ENCODE measurements at places on chromosomes 3 and 15. TPM values are rescaled to one million over a fixed set of nuclear protein-coding genes. Genes with fewer than 3 reads are reported as not detected.

The AHSG gene
- not detected for total RNA-seq

The CHAC1 gene
- total RNA-seq: 124 TPM

DNA sequence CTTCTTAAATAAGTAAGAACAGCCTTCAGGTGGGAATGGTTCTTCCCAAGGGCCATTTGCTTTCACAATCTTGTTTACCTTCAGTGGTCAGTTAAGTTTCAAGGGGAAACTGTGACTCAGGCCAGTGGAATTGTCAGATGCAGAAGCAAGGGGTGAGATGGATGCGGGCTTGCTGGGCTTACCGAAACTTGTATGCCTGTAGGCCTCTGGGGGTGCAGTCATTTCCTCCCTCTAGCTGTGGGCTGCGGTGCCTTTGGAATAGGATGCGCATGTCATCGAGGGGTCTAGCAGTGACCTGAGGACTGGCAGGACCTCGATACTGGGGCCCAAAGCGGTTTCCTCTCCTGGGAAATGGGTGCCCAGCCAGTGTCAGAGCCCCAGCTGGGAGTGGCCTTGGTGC is 121.6 kb downstream of the EEFSEC start:
- DNase-seq: no peak

- no peak for DNase-seq
These were observed 70.2 kb upstream of the ST8SIA2 start for GRCh38 chr15:92323525-92323924.

The ERC2 gene
- 12.2 TPM for total RNA-seq

The TNFAIP8L3 gene
- total RNA-seq: 0.54 TPM

The CORO2B gene
- 2.8 TPM for total RNA-seq

The ZPLD1 gene
- total RNA-seq: not detected

- peak; percentile 85 for DNase-seq
These were observed 755.1 kb downstream of the ROBO2 start for GRCh38 chr3:77795013-77795412.

The SLC12A1 gene
- total RNA-seq: 0.19 TPM

DNA sequence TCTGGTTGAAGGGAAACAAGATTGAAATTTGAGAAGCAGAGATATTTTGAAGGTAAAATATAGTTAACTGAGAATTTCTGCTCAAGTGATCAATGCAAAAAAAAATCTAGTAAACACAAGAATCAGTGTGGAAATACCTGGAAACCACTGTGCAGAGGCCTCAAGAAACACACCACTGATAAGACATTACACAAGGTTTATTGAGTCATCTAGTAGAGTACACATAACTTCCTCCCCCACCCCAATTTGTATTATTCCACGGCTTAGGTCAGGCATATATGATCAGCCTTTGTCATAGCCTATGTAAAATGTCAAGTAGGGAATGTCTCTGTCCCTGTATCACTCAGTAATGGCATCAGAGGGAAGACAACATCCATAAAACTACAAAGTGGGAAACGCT is 447.8 kb upstream of the BCHE start:
- no peak for DNase-seq

The GMNC gene
- 0.47 TPM for total RNA-seq

DNA sequence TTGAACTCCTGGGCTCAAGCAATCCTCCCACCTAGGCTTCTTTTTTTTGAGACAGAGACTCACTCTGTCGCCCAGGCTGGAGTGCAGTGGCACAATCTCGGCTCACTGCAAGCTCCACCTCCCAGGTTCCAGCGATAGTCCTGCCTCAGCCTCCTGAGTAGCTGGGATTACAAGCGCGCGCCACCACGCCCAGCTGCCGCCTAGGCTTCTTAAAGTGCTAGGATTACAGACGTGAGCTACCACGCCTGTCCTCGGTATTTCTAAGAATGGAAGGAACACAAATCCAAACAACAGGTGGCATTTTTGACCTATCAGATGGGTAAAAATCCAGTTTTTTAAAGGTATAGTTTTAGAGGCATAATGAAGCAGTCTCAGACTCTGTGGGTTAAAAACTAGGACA is 113.8 kb downstream of the ANP32A start:
- DNase-seq: no peak

DNA sequence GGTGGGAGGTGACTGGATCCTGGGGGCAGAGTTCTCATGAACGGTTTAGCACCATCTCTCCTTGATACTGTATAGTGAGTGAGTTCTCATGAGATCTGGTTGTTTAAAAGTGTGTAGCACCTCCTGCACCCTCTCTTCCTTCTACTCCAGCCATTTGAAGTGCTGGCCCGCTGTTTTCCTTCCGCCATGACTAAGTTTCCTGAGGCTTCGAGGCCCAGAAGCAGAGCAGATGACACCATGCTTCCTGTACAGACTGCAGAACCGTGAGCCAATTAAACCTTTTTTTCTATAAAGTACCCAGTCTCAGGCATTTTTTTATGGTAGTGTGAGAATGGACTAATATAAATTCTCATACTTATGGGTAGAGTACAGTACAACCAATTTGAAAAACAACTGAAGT is 123.6 kb upstream of the BHLHE40 start:
- DNase-seq: no peak

DNA sequence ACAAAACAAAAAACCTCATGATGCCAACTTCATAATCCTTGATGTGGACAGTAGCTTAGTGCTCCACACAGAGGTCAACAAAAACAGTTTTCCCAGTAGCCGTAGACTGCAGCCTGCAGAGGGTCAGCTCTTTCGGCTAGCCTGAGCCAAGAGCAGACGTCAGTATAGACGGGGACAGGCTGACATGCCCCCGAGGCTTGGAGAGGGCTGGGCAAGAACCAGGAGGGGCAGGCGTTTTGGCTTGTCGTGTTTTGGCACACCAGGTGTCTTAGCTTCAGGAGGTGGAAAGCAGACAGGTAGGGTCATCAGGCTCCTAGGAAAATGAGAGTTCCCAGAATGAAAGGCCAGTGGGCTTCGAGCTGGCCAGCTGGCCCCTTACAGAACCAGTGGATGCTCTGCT is 21.8 kb downstream of the CAND2 start:
- no peak for DNase-seq

DNA sequence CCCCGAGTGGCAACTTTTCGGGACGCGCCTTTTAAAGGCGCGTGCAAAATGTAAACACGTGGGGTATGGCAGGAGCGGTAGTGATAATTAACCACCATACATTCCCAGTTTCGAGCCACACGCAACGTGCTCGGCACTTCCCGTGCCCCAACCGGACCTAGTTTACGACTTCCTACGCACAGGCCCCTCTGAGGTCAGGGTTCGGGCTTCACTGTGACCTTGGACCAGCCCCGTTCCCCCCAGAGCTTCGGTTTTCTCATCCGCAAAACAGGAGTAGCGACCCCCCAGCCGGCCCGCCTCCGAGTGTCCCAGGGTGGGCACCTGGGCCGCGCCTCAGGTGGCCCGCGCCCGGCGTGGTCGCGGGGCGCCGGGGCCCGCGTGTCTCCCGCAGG is 451 bp downstream of the CHCHD4 start:
- peak; percentile 63 for DNase-seq

DNA sequence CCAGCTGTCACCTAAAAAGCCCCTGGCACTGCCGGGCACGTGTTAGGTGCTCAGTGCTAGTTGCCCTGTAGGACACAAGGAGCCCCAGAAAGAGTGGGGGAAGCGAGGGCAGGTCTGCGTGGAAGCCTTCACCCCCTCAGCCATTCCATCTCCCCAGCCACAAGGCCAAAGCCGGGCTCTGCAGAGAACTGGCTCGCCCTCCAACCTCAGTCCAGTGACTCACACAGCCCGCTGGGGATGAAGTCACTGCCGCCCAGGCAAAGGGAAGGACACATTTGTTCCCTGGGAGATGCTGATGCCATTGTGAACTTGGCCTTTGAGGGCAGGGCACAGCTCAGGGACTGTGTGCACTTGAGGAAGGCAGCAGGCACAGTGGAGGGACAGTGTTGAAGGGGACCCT is 48.1 kb downstream of the IQSEC1 start:
- no peak for DNase-seq

The AQP9 gene
- total RNA-seq: not detected

GRCh38 chr3:147572970-147573340 is 163.8 kb downstream of the ZIC1 start:
- DNase-seq: no peak

GRCh38 chr15:78629031-78629715 is 8.4 kb upstream of the CHRNA3 start:
- DNase-seq: no peak

GRCh38 chr3:55487381-55488241 is 505 bp upstream of the WNT5A start:
- DNase-seq: peak; percentile 66

GRCh38 chr3:174821477-174821876 is 37.7 kb upstream of the NAALADL2 start:
- DNase-seq: no peak

- DNase-seq: no peak
These were observed 25.7 kb downstream of the LIPC start for GRCh38 chr15:58457466-58457965.

DNA sequence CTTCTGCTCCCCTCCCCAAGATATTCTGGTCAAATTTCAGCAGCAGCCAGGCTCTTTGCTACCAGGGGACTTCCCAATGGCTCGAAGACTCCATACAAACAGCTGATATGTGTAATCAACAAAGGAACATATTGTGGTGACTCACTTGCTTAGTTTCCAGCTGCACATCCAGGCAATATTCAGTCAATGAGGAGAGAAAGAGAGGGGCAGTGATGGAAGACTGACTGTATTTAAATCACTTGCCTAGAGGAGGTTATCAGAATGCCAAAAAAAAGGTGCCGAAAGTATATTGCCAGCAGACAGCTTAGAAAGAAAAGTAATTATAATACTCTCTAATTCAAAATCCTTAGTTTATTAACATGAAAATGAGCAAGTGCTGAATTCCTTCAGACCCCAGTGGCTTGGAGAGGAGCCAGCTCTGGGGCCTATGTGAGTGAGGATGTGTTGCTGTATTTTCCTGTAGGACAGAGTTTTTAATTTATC is 236.5 kb downstream of the LRTM1 start:
- DNase-seq: no peak

DNA sequence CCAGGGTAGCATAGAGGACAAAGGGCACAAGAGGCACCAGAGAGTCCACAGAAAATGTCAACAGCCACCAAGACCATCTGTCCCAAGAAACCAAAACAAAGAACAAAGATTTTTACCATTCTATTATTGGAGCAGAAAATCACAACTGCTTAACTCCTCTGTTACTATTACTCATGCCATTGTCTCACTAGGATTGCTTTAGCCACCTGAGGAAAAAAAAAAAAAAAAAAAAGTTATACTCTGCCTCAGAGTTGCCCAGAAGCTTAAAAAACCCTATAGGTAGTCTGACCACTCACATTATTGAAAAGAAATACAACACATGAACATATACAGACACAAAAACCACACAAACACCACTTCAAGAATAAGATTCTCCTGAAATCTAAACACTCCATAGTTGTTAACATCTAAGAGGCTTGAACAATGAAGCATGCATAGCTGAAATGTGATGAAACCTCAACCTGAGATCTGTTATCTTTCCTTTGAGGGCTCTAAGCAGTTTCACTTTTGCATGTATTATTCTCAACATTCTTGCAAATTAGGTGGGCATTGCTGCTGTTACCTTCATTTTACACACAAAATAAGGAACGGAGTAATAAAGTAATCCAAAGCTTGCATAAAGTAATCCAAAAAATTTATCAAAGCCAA is 85.4 kb downstream of the IGSF11 start:
- DNase-seq: no peak

The NLGN1 gene
- 9.6 TPM for total RNA-seq

DNA sequence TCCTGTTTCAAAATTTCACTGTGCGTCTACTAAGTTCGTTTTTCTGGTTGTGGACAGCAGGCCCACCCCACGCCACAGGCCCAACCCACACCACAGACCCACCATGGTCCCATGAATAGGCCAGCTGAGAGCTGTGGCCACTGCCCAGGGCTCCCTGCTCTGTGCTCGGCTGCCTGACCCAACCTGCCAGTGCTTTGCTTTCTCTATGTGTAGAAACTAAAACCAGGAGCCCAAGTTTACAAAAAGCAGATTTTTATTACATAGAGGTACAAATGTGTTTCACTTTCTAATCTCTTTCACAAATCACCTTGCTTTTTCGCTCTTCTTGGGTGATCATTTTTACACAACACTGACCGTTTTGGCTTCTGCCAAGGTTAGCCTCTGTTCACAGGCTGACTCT is 69.1 kb downstream of the HERC2 start:
- DNase-seq: no peak

The ADAMTS7 gene
- total RNA-seq: 52.7 TPM

The FILIP1L gene
- total RNA-seq: not detected

- peak; percentile 96 for DNase-seq
These were observed 29.0 kb downstream of the CCDC33 start for GRCh38 chr15:74265046-74265639.

The GOLGA8M gene
- total RNA-seq: not detected

DNA sequence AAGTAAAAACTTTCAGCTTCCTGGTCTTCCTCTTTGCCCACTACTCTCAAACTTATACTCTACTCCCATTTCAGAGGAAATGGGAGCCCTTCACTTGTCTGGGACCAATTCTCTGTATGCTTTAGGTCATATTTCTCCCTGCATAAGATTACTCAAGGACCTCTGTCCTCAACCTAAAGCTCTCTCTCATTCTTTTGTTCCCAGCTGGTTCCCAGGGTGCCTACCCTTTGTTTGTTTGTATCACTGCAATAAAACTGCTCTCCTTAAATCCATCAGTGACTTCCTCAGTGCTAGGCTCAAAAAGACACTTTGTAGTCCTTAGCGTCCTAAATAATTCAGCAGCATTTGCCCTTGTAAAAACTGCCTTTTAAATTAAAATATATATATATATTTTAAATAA is 2.9 kb downstream of the NGRN start:
- peak; percentile 34 for DNase-seq

The BFSP2 gene
- not detected for total RNA-seq

The MUSTN1 gene
- total RNA-seq: not detected

DNA sequence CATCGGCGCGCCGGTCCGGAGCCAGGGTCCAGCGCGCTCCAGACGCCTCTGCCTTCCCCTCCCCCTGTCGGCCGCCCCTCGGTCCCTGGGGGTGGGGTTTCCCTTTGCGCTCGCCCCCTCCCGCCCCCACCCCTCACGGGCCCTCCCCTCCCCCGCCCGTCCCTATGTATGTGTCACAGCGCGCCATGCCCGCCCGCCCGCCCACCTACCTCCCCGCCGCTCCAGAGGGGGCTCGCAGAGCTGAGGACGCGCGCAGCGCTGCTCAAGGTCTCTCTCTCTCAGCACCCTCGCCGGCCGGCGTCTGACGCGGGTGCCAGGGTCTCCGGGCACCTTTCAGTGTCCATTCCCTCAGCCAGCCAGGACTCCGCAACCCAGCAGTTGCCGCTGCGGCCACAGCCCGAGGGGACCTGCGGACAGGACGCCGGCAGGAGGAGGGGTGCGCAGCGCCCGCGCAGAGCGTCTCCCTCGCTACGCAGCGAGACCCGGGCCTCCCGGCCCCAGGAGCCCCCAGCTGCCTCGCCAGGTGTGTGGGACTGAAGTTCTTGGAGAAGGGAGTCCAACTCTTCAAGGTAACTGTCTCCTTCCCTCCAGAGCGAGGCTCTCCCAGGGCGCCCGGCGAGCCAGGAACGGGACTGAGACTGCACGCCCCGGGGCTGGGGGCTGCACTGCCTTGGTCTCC is at the start of gene ACAN:
Gene ACAN (plus strand): TSS at position 196 of the 679 bp plus-strand sequence. CDS start 32,771 bp downstream, outside the sequence.
- peak; percentile 77 for DNase-seq

DNA sequence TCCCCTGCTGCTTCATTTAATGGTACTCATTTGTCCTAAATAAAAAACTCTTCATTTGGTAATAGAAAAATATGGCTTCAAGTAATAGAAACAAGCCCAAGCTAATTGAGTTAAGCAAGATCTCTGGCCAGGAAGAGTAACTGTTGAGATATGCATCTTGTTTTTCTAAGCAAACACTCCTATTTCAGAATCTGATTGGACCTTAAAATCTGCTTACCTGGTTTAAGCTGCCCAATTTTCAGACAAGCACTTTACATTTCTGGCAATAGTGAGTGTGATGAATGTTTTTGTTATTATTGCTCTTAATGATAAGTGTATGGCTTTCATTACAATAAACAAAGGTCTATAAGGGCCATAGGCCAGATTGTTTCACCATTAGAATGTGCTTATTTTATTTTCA is 86.2 kb downstream of the CMSS1 start:
- no peak for DNase-seq

The RMDN3 gene
- total RNA-seq: 17.0 TPM

All from GM23338 (cell line).